ENCODE measurements at places on chromosomes 6 and 20.
A peak's percentile ranks its signal among the peaks of the same experiment; 100 is the strongest.

DNA sequence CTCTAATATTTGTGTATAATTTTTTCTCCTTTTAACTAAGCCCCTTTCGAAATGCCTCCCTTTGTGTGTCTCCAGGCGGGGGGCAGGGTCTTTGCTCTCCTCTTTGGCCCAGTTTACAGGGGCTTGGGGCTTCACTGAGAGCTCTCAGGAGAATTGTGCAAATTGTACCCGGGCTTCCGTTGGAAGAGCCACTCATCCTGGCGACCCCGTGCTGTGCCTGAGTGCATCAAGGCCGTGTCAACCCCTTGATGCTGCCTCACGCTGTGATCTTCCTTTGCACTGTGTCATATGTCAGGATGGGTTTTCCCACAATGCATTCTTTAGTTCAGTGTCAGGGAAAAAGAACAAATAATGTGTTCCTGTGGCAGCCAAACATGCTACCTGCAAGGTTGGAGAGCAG is 118.0 kb upstream of the POU3F2 start:
- DNase-seq = no peak

DNA sequence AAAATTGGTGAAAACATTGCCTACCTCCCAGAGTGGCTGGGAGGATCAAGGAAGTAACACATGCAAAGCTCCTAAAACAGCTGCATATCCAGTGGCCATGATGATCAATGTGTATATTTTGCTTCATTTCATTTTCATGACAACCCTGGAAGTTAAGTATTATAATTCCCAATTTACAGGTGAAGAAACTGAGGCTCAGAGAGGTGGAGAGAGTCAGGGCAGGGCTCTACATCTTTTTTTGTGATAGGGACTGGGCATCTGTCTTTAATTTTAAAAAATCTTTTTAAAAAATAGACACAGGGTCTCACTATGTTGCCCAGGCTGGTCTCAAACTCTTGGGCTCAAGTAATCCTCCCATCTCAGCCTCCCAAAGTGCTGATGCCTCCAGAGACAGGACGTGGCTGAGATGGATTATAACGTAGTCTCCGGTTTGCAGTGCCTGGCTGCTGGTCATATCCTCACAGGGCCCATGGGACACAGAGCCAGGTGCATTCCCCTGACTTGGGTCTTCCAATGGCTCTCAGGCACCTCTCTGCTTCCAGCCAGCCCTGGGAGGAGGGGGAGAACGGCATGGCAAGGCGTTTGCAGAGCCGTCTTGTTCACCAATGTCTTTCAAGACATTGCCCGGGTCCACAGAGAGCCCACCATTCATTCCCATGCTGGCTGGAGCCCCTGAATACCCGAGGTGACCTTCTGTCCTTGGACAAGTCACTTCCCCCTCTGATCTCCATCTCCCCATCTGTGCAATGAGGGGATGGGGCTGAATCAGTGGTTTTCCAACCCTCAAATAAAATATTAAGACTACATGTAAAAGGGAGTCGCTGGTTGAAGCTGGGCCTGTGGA is 38.3 kb downstream of the HNF4A start:
- no peak for DNase-seq

DNA sequence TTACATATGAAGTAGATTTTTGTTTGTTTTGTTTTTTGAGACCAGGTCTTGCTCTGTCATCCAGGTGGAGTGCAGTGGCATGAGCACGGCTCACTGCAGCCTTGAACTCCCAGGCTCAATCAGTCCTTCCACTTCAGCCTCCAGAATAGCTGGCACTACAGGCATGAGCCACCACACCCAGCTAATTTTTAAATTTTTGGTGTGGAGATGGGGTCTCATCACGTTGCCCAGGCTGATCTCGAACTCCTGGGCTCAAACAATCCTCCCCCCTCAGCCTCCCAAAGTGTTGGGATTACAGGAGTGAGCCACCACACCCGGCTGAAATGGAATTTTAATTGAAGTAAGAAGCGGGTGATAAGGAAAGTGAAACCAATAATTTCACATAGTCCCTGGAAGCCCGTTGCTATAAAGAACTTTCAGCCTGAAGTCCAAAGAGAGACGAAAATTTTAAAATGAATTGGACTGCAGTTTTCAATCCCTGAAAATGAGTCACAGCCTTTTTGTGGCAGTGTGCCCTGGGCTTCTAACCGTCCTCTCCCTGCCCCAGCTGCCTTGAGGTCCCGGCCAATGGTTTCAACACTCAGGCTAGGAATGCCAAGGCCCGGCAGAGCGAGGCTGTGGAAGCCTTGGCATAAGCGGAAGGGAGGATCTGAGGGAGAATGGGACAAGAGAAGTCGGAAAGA is 757 bp downstream of the RAET1E start:
- DNase-seq = no peak

DNA sequence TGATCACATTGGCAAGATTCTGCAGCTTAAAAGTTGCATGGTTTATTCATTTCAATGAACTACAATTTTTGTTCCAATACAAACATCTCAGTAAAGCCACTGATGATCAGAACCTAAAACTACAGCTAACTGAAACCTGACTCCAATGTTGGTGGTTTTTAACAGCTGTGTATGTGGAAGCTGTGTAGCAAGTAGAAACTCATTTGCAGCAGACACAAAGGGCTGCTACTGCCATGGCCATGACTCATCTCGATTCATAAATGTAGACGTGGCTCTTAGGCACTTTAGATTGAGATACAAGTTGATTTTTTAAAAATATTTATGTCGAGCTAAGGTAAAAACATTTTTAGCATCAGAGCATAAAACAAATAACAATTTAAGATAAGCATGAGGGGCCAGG is 19.5 kb upstream of the MAP3K4 start:
- no peak for DNase-seq

- peak; percentile 73 for DNase-seq
Observed at GRCh38 chr6:150006961-150007464, 18.3 kb downstream of the RAET1L start.

DNA sequence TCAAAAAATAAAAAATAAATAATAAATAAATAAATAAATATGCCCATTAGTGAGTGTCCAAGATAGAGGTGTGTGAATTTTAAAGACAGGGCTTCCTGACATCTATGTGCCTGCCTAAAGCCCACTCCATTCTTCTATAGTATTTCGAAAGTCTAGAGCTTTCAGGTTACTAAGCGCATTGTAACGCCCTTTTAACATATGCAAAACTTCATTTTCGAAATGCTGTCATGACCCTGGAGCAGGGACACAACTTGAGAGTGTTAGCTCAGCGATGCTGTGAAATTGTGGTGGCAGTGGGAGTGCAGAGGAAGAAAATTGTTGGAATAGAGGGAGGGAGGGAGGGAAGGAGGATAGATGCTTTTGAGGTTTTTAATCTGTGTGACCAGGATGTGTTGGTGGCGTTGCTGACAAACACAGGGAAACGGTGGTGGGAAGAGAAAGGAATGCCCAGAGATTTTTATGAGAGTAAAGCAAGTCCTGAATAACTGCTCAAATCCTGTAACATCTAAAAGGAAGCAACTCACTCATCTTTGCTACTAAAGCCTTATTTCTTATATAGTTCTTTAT is 169.3 kb downstream of the ARID1B start:
- DNase-seq = no peak

DNA sequence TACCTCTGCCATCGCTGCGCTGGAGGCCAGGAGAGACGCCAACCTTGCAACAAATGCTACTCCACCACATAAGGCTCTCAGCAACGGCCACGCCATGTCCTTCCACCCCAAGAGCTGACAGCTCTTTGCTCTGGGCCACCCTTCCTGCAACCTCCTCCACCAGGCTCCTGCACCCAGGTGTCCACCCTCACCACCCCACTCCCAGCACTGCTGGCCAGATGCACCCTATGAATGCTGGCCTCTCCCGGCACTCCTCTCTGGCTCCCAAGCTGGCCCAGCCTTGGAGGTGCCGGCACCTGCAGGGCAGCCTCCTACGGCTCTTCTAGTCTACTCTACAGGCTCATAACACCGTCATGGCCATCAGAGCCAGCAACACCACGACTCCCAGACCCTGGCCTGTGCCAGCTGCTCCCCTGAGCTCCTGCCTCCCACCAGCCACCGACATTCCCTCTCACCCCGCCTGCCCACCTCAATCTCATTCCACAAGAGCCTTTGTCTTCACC is 11.2 kb downstream of the TAF4 start:
- no peak for DNase-seq

GRCh38 chr20:48292806-48293205 is 507.5 kb upstream of the SULF2 start:
- no peak for DNase-seq

DNA sequence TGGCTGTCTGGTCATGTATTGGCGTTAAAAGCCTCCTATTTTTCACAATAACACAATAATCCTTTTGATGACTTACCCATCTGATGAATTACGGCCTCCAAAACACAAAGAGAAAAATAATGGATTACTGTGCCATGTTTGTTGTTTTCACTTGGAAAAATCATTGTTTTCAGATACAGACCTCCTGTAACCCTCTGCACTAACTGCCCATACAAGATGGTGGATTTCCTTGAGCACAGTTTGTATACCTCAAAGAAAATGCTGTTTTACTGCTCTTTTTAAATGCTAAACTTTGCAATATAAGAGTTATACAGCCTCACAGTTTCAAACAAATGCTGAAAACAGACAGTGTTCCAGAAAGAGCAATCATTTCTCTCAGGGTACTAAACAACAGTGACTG is 61.0 kb downstream of the SMLR1 start:
- DNase-seq = no peak

DNA sequence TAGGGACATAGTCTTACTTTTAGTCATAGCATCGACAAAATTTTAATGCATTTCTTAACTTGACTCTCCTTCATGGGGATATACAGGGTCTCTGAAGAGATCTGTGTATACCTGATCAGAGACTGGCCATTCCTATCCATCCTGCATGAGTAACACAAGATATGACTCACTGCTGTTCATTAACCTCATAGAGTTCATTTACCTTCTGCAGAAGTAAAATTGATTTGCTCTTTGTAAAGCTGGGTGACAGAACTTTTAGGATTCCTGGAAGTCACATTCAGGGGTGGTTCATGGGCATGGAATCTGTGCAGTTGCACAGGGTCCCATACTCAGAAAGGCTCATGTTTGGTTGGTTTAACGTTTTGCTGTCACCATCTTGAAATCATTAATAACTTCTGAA is 53.2 kb downstream of the PDE7B start:
- DNase-seq = no peak

DNA sequence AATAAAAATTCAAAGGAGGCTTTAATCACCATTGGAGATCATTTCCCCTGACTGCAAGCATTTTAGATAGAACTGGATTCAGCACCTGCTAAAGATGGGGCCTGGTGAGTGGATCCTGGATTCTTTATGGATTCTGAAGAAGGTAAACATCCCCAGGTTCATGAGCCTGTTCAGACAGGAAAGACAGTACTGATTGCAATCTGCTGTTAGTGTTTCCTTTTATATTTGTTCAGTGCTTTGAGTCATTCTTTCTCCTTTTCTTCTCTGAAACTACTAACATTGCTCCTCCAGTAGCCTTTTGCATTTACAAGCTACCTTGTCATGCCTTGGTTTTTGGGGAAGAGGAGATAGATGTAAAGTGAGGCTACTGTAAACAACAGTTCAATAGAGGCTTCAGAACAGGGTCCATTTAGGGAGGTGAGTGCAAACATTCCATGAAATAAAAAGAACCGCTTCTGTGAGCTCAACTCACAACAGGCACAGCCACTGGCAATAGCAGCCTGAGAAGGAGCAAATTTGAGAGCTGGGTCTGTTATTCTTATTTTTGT is 66.4 kb upstream of the PRL start:
- DNase-seq = no peak

GRCh38 chr20:62178316-62179161 is 4.3 kb upstream of the MTG2 start:
- no peak for DNase-seq

DNA sequence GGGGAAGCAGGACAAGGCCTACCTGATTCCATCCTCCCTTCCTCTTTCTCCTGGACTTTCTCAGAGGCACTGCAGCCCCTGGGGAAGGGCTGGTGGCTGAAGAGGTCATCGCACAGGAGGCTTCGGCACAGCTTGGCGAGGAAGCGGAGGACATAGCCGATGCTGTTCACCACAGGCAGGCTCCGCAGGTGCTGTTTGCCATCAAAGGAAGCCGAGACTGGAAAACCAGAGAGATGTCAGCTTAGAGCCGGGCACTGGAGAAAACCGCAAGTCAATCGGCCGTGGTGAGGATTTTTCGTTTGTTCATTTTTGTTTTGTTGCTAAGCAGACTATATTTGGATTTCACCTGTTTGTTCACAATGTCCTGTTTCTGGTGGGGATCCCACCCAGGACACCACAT is 79.2 kb downstream of the SCML4 start:
- no peak for DNase-seq

Measured in CD8-positive, alpha-beta T cell (primary cell).